ENCODE measurements at places on chromosomes 16 and 17.

DNA sequence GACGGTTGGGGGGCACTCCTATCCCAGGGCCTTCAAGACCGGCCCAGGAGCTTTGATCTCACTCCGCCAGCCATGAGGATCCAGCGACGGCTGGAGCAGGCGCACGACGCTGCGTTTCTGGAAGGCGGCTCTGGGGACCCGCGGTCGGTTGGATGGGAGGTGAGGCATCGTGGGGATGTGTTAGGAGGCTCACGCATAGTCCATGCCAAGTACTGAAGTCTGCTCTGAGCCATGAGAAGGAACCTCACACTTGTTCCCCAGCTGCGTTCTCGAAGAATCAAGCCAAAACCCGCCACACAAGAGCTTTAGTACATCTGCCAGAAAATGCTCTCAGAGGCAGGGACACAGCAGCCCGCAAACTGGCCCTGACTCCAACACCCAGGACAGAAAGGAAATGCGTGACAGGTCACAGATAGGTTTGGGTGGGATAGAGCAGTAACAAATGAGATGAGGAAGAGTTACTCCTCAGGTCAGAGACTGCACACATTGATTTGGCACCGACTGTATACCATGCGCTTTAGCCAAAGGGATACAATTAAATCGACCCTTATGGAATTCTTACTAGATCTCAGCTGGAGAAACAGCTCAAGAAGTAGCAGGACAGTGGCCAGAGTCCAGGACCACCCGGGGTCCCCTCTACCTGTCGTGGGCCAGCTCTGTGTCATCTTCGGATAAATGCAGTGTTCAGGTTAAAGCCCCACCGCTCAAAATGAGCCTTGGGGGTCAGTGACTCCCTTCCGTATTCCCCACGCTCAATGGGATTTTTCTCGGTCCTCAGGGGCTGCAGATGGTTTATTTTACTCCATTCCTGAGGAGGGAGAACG, 6.7 kb upstream of the GSG1L start:
- peak; percentile 68 for DNase-seq

DNA sequence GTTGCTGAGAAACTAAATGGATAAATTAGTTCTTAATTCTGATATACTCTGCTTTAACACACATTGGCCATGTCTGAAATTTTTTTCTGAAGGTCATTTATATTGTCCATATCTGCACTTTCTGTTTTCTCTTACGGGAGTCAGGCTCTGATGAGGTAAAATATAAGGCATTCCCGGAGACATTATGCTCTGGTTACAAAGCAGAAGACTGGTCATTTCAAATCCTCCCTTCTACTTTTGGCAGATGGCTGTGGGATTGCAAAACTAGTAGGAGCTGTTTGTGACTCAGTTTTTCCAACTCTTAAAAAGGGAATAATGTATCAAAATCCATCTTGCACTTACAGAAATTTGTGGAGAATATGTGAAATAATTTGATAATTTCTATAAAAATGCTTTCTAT, 92.2 kb upstream of the CPHXL start:
- DNase-seq = no peak

- no peak for DNase-seq
These were observed 54.1 kb upstream of the FASN start for GRCh38 chr17:82152114-82152513.

GRCh38 chr17:6666077-6666521, 14.5 kb downstream of the C17orf100 start:
- peak; percentile 83 for DNase-seq

GRCh38 chr17:30534298-30534697, 57.1 kb downstream of the GOSR1 start:
- no peak for DNase-seq

- DNase-seq = peak; percentile 99
These were observed at the start of gene MEAK7 for GRCh38 chr16:84504420-84505248. MEAK7 (minus strand) TSS chr16:84504659; CDS start chr16:84498086, 6,573 bp downstream.

- no peak for DNase-seq
These were observed 8.6 kb downstream of the MAPT start for GRCh38 chr17:45902892-45903346.

DNA sequence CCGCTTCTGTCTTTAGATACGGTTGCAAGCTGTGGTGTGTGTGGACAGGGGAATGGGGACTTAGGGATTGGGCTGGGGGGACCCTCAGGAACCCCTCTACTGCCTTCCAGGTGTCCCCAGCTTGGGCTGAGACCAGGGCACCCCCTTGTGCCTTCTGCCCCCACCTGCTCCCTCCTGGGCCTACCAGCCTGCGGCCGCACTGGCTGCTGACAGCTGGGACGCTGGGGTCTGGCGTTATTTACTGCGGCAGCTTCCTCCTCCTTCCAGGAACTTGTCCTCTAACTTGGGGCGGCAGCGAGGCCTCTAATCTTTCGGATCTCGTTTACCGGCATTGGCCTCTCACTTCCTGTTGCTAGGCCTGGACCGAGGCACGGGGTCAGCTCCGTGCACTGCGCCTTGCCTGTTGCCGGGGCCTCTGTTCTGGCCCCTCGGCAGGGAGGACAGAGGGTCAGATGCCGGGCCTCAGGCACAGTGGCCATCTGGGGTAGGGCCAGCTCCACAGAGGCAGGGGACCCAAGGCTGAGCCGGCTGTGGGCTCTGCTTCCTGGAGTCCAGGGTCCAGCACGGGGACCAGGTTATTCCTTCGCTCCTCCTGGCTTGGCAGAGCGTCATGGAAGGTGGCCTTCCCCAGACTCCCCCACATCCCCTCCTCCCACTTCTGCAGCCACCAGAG, 31.8 kb downstream of the TMEM235 start:
- peak; percentile 50 for DNase-seq

- DNase-seq = no peak
These were observed 34.7 kb upstream of the MSI2 start for GRCh38 chr17:57221366-57222350.

DNA sequence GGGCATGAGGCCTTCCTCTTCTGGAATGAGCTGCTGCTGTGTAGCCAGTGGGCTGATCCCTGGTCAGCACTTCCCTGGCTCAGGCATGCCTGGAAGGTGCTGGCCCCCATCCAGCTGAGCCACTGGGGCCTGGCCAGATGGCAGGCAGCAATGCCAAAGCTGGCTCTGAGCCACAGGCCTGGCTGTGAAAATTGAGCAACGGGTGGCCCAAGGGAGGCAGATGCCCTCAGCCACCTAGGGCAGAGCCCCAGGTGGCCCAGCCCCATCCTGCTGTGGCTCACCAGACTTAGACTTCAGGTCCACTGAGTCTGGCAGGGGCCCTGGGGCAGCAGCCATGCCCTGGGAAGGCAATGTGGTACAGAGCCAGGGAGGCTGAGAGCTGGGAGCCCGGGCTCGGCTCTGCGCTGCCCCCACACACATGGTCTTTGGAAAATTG, 8.5 kb upstream of the CRHR1 start:
- DNase-seq = no peak

DNA sequence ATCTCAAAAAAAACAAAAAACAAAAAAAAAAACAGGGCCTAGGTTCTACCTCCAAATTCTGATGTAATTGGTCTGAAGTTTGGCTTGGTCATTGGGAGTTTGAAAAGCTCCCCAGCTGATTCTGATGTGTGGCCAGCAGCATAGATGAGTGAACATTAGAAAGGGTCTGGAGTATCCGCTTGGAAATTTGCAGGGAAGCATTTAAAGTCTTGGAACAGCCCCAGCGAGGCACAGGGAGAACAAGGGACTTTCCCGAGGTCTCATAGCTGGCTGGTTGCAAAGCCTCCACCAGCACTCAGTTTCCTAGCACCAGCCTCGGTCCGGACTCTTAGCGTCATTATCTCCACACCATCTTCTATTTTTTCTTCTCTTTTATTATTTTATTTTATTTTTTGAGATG, 70.8 kb downstream of the RAB11FIP4 start:
- DNase-seq = no peak

- DNase-seq = no peak
These were observed 36.6 kb upstream of the ADORA2B start for GRCh38 chr17:15908378-15908777.

DNA sequence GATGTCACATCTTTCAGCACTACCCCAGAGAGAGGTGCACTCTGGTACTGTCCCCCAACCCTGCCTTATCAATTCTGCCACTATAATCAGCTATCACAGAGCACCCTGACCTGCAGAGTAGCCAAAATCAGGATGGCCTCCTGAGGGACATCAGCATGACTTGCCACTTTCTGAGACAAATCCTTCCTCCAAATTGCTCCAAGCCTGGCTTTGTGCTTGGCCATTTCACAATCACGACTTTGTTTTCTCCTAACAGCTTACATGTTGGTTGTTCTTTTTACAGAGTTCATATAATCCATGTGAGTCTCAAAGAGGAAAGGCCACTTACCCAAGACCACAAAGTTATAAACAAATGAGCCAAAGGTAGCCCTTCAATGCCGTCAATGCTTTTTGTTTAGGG, 449.0 kb upstream of the CDH5 start:
- DNase-seq = no peak

DNA sequence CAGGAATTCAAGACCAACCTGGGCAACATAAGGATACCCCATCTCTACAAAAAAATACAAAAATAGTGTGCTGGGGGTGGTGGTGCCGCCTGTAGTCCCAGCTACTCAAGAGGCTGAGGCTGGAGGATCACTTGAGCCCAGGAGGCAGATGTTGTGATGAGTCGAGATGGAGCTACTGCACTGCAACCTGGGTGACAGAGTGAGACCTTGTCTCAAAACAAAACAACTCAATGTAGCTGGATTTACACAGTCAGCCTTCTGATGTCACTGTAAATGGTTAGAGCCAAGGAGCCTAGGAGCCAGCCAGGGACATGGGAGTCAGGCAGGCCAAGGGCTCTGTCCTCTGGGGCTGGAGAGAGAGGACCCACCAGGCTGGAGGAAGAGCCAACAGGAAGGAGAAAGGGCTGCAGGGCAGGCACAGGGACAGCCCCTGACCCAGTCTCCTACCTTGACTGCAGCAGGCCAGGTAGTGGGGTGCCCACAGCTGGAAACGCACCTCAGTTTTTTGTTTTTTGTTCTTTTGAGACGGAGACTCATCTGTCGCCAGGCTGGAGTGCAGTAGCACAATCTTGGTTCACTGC, 8.4 kb downstream of the CDIPT start:
- no peak for DNase-seq

GRCh38 chr16:56697456-56698155, 15.3 kb downstream of the MT1X start:
- DNase-seq = no peak

GRCh38 chr16:78556421-78556820, 457.0 kb downstream of the WWOX start:
- DNase-seq = no peak

GRCh38 chr17:1096215-1096614, 83.6 kb downstream of the ABR start:
- DNase-seq = no peak

DNA sequence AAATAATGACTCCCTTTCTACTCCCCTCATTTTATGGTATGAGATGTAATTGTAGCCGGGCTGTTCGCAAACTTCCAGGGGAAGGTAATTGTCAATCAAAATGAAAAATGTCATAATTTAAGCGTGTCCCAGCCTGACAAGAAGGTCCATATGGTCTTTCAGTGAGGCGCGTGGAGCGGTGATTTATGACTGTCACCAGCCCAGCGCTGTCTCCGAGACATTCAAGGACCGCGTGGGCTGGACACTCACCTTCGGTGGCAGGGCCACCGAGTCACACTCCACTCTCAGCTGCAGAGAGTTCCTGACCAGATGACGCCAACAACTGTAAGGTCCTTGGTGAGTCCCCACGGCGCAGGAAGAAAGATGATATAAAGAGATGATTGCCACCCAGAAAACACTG, 157.7 kb upstream of the TNRC6C start:
- no peak for DNase-seq

DNA sequence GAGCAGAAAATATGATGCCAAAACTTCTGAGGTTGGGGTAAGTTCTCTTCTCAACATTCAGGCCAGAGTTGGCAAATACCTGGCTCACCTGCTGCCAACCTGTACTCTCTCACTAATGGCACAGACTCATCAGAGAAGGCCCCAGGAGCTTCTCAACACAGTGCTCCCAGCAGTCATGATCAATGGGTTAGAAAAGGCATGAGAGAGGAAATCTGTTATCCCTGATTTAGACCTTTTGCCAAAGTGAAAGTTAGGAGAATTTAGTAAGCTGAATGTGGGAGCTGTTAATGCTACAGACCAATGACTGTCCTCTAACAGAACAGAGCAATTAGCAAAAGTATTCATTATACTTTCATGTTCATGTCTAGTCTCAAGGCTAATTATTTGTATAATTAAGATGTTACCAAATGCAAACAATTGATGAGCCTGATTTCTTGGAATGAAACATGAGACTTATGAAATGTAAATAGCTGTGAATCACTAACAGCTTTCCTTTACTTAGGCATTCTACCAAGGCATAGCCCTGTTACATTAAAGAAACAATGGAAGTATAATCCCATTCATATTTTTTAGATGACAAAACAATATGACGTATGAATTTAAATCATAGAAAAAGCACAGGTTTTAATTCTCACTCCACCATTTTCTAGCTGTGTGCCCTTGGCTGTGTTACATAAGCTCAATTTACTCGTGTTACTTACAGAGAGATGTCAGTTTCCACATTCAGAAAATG, 68.7 kb upstream of the MARCHF10 start:
- no peak for DNase-seq

- no peak for DNase-seq
These were observed 90.9 kb downstream of the DNAH17 start for GRCh38 chr17:78486228-78486802.

- no peak for DNase-seq
These were observed 64.2 kb upstream of the FAM20A start for GRCh38 chr17:68665373-68665772.

DNA sequence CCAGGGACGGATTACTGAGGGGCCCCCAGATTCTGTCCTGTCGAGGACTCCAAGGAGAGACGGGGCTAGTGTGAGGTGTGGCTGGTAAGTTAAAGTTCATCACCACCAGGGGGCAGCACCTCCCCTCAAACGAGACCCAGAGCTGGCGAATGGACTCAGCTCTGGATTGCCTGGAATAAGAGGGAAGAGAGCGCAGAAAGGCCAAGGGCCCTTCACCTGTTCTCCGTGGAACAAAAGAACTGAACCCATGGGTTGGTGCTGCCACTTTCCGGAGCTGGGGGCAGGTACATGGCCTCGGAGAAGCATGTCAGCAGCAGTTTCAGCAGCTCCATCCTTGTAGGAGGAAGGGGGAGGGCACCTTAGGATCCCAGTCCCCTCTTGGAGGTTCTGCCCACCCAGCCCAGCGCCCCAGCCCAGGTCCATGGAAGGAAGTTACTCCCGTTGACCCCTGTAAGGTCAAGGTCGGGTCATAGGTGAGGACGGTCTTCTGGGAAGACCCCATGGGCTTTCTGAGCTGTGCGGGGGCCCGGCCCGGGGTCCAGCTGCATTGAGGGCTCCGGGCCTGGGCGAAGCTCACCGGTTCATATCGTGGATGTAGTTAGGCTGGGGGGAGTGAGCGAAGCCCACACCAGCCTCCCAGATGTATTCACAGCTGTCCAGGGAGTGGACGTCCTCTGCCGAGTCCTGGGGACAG, 10.8 kb downstream of the HID1 start:
- peak; percentile 90 for DNase-seq

GRCh38 chr17:29562615-29563014, 4.2 kb downstream of the ABHD15 start:
- no peak for DNase-seq

DNA sequence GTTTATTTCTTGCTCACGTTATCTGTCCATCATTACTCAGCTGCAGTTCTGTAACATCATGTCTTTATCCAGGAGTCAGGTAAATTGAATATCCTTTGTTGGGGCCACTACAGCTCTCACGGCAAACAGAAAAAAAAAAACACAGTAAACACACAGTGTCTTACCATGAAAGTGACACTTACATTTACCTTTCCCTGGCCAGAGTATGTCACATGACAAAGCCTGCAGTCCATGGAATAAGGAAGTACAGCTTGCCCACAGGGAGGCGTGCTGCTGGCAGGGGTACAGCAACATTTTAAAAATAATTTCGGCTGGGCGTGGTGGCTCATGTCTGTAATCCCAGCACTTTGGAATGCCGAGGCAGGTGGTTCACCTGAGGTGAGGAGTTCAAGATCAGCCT, 85.7 kb upstream of the HS3ST4 start:
- no peak for DNase-seq
